AG04450 (cell line): ENCODE measurements at places on chromosomes 6 and 20.

GRCh38 chr6:98839781-98840361 is 5.5 kb downstream of the POU3F2 start:
- no peak for DNase-seq

DNA sequence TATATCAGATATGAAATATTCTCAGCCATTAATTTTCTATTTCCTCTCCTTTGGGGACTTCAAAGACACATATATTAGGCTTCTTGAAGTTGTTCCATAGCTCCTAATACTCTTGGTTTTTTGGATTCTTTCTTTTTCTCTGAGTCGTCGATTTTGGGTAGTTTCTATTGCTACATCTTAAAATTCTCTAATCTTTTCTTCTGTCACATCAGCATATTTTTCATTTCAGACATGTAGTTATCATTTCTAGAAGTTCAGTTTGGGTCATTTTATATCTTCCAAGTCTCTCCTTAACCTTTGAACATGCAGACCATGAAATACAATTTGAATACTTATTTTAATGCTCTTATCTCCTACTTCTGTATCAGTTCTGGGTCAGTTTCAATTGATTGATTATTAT is 38.9 kb upstream of the SCRT2 start:
- no peak for DNase-seq

- no peak for DNase-seq
These were observed 2.8 kb downstream of the FOXS1 start for GRCh38 chr20:31842471-31843157.

DNA sequence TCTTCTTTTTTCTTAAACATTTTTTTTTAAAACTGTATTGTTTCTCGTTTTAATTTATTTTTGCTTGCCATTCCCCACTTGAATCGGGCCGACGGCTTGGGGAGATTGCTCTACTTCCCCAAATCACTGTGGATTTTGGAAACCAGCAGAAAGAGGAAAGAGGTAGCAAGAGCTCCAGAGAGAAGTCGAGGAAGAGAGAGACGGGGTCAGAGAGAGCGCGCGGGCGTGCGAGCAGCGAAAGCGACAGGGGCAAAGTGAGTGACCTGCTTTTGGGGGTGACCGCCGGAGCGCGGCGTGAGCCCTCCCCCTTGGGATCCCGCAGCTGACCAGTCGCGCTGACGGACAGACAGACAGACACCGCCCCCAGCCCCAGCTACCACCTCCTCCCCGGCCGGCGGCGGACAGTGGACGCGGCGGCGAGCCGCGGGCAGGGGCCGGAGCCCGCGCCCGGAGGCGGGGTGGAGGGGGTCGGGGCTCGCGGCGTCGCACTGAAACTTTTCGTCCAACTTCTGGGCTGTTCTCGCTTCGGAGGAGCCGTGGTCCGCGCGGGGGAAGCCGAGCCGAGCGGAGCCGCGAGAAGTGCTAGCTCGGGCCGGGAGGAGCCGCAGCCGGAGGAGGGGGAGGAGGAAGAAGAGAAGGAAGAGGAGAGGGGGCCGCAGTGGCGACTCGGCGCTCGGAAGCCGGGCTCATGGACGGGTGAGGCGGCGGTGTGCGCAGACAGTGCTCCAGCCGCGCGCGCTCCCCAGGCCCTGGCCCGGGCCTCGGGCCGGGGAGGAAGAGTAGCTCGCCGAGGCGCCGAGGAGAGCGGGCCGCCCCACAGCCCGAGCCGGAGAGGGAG is 580 bp downstream of the VEGFA start:
- no peak for DNase-seq

- no peak for DNase-seq
These were observed 258.5 kb upstream of the CDH4 start for GRCh38 chr20:60993433-60994044.

DNA sequence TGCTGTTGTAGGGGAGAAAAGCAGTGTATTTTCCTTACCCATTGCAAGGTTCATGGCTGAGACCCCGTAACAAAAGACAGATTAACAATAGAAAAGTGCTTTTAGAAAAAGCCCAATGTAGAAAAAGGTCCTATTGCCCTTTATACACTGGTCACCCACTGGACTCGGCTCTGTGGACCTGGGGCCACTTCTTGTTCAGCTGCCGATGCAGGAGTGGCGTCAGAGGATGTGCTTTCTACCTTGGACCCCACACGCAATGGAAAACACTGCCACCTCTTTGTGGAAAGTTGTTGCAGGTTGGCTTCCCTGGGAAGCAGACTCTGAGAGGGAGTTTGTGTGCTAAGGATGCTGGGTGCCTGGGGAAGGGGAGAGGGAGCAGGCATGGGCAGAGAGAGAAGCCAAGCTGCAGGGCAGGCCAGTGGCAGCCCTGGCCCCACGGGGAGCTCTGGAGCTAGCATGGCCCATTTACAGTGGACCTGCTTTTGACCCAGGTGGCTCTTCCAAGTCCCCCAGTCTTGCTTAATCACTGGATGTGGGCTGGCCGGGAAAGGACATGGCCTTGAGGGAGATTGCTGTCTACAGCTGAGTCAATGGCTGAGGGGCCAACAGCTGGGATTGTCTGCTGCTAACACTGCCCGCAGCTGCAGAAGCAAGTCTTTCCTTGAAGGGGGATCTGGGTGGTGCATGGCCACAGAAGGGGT is 142.9 kb downstream of the CDC5L start:
- DNase-seq: no peak

DNA sequence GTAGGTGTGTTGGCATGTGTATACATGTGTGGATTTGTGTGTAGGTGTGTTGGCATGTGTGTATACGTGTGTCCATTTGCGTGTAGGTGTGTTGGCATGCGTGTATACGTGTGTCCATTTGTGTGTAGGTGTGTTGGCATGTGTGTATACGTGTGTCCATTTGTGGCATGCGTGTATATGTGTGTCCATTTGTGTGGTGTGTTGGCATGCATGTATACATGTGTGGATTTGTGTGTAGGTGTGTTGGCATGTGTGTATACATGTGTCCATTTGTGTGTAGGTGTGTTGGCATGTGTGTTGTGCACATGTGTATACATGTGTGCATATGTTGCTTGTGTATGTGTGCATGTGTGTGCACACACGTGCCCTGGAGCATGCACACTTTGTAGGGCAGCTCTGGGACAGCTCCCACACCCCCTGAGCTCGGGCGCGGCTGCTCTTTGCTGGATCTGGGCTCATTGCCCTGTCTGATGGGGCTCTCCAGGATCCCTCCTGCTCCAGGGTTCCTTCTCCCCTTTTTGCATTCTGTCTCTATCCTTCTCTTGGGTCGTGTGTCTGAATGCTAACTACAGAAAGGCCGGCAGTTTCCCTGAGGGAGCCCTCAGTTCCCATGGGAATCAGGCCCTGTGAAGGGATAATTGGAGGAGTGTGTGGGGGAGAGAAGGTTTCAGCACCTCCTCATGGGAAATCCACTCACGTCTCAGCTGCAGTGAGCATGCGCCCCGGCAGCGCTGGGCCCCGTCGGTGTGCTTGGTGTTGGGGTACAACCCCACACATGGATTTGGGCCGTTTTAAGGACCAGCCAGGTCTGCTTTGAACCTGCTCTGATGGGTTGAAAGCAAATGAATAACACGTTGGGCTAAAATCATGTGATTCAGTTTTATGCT is 102.0 kb downstream of the ERMARD start:
- no peak for DNase-seq

- no peak for DNase-seq
These were observed 171.4 kb upstream of the ZNF337 start for GRCh38 chr20:25867776-25868649.

DNA sequence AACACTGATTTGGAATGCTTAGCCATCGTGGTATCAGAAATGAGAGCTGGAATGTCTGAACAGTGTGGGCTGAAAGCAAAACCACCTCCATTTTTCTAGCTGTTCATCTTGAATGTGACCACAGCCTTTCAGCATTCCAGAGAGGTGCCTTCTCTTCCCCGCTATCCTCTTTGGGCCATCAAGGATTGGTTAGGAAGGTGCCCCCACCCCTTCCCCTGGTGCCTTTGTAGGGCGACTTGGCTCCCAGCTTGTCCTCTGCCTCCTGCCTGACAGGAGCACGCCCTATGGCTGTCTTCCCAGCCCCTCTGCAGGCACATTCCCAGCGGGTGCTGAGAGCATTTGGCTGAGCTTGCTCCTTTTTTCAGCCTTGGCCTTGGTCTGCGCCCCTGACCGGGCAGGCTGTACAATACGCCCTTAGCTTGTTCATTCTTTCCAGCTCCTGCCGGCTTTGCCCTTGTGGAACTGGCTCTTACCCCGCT is 97.5 kb downstream of the ARMC2 start:
- DNase-seq: no peak

GRCh38 chr6:3290931-3291211 is 32.1 kb downstream of the PSMG4 start:
- DNase-seq: no peak

- no peak for DNase-seq
These were observed 125.4 kb upstream of the CCDC28A start for GRCh38 chr6:138648127-138648526.
